ENCODE measurements at places on chromosomes 2 and 18. TPM values are rescaled to one million over a fixed set of nuclear protein-coding genes. Genes with fewer than 3 reads are reported as not detected.

DNA sequence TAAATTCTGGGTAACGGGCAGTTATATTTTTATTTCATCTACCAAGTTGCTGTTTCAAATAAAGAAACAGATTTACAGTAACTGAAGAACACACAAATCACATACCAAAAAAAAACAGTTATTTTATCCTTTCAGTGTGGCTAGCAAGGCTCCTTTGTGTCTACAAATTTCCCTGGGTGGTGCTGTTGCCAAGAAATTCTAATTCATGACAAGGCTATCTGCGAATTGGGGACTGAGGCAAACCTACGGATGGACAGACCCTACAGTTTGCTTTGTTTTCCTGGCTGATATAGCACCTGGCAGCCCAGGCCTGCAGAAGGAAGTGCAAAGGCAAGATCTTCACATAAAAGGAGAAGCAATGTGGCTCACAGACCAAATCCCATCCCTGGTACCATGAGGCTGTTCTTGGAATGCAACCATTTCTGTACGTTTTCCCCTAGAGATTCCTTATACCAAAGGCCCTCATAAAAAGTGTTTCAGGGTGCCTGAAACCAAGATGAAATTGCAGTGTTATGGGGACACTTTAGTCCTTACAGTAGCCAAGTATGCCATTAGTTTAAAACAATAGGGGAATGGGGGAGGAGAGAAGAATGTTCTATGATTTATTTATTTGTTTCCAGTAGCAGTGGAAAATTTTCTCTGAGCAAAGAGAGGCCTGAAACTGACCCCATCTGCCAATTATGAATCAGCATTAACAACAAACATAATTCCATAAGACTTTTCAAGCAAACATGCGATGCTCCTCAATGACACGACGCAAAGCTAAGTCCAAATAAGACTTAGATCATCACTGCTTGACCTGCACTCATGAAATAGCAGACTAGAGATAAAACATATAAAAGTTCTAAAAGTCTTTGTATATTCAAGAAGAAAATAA lies 4.3 kb downstream of the KLF7 start:
- peaks cover 2% of the 10 kb centered on the region for H3K27me3 ChIP-seq
- H3K4me1 ChIP-seq: peaks cover 68% of the 10 kb centered on the region
- no peak overlapping the region for H3K4me3 ChIP-seq
- no peaks in the 10 kb centered on the region for H3K36me3 ChIP-seq
- DNase-seq: no peak
- H3K27ac ChIP-seq: peak overlapping the region; percentile 68

TDRD15 gene
- not detected for total RNA-seq

CFC1 gene
- total RNA-seq: not detected

- no peak overlapping the region for H3K4me3 ChIP-seq
- H3K27ac ChIP-seq: no peak overlapping the region
- DNase-seq: no peak
- peaks cover 7% of the 10 kb centered on the region for H3K27me3 ChIP-seq
Observed at GRCh38 chr2:220646424-220646823, 925.7 kb downstream of the EPHA4 start.

DNA sequence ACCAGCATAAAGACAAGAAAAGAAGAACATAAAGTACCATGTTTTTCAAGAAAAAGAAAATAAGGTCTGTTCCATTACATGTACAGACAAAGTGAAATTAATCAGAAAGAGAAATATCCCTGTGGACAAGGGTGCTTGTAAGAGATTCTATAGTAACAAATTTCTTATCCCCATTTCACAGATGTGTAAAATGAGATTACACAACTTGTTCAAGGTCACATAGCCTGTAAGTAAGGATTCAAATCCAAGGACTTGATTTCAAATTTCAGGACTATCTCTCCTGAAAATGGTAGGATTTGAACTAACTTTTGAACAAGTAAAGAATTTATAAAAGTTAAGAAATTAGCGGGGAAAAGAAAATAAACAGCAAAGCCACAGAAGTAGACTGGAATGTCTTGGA lies 248.2 kb upstream of the SLC39A10 start:
- no peak for DNase-seq
- no peaks in the 10 kb centered on the region for H3K27me3 ChIP-seq
- H3K4me3 ChIP-seq: no peak overlapping the region
- H3K36me3 ChIP-seq: no peaks in the 10 kb centered on the region
- H3K27ac ChIP-seq: no peak overlapping the region
- H3K4me1 ChIP-seq: peaks cover 32% of the 10 kb centered on the region

GRCh38 chr2:36060133-36060532 lies 295.4 kb upstream of the CRIM1 start:
- no peak overlapping the region for H3K4me3 ChIP-seq
- no peaks in the 10 kb centered on the region for H3K36me3 ChIP-seq
- peaks cover 23% of the 10 kb centered on the region for H3K4me1 ChIP-seq

DNA sequence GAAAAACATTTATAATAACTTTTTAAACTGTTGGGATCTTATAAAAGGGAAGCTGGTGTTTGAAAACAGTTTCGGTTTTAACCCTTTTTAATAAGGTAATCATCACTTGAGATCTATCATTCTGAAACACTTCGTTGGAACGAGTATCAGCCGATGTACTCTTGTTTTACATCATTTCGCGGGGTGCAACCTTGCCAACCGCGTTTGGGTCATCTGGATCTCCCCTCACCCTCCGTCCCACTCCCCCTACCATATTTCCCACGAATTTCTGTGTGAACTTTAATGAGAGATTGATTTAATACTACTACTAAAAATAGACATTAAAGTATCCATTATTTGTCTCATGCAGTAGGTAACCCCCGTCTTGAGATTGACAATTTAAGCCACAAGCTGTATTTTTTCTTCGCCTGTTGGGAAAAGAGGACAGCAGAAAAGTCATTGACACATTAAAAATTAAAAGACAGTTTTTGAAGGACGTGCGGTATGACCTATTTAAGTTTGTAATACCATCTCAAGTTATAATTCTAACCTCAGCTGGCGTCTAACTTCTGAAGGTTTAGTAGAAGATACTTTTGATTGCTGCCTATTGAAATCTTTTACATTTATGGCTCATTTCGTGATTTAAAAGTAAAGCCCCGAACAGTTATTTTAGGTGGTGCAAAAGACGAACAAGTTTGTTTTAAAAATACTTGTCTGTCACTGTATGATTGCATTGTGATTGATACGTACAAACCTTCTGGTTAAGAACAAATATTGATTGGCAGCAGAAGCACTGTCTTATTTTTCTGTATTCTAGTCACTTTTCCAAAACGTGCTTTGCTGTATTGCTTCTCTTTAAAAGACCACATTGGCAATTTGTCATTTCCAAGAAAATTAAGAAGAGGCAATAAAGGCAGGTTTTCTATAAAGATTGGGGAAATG lies 1.5 kb downstream of the CREB1 start:
- H3K4me1 ChIP-seq: peaks cover 52% of the 10 kb centered on the region
- H3K27me3 ChIP-seq: peaks cover 13% of the 10 kb centered on the region
- 0 out of 2 replicates have a peak, but pooled peaks cover 9% of the 10 kb centered on the region for H3K36me3 ChIP-seq

CTAGE1 gene
- not detected for total RNA-seq

DNA sequence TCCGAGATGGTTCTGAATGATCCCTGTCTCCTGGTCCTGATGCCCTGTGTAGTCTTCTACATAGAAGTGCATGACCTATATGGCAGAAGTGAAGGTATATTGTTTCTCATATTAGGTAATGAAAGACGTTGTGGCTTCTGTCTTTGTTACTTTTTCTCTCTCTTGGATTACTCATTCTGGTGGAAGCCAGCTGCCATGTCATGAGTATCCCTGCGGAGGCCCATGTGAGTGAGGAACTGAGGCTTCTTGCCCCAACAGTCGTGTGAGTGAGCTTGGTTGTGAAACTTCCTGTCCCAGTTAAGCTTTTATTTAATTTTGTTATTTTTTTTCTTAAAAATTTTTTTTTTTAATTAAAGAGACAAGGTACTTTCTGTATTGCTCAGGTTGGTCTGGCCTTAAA lies 134.7 kb downstream of the UBR3 start:
- no peaks in the 10 kb centered on the region for H3K4me1 ChIP-seq
- peaks cover 4% of the 10 kb centered on the region for H3K36me3 ChIP-seq
- no peaks in the 10 kb centered on the region for H3K27me3 ChIP-seq
